ENCODE measurements at places on chromosomes 11 and 22.
A peak's percentile ranks its signal among the peaks of the same experiment; 100 is the strongest.

GRCh38 chr11:77036398-77036797 lies 2.2 kb downstream of the B3GNT6 start:
- DNase-seq = no peak

GRCh38 chr22:27748751-27749191 lies 52.8 kb downstream of the MN1 start:
- DNase-seq = no peak

DNA sequence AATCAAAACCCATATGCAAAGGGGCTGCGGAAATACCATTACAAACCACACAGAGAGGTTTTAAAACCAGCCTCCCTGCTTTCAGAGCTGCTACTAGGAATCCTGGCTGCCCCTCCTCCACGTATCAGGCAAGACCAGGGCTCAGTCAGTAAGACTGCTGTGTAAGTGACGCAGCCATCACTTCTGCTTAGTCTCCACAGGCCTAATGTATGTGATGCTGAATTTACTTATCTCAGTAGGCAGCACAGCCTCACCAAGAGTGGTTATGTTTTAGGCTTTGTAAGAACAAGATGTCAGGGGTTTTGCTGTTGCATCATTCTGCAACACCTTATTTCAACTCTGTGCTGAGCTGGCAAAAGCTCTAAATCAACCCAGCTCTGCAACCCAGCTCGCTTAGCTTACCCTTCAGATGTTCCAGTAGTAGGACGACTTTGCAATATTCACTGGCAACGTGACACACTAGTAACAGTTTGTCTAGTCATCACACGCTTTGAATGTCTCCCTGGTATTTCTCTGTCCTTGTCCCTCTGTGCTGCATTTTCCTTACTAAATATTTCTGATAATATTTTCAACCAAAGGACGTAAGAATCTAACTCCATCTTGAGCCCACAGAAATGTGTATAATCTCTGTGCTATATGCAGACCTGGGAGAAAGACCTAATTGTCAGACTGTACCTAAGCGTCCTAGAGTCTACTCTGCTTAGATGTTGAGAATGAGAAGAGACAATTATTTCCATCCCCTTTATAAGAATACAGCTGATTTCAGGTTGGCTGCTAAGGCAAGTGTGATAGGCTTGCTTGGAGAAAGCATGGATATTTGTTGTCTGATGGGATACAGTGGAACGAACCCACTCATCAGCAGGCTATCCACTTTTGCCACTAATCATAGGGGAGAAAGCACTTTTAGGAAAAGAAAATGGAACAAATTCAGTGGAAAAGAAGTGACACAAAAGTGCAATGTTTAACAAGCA lies 72.2 kb downstream of the LARGE2 start:
- DNase-seq = no peak

DNA sequence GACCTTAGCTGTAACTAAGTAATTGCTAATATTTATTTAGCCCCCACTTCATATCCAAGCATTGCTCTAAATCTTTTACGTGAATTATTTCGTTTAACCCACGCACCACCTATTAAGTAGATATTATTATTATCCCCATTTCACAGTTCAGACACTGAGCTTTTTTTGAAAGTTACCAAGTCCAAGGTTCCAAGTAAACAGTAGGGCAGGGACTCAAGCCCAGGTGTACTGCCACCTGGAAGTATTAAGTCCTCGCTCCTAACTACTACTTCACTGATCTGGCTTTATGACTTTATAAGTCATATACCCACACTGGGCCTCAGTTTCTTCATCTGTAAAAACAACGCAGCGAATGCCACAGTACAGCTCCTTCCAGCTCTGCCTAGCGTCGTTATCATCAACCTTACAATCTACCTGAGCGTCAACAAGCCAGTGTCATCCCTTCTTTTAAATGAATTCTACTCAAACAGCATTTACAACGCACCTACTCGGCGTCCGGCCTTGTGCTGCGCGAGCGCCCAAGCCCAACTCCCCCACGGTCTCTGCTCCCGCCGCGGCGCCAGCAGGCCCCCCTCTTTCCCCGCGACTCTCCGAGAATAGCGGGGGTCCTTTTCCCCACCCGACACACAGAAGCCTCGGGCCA lies 624 bp downstream of the TMEM41B start:
- DNase-seq = no peak

GRCh38 chr11:31617246-31617645 lies 107.7 kb downstream of the ELP4 start:
- DNase-seq = no peak

DNA sequence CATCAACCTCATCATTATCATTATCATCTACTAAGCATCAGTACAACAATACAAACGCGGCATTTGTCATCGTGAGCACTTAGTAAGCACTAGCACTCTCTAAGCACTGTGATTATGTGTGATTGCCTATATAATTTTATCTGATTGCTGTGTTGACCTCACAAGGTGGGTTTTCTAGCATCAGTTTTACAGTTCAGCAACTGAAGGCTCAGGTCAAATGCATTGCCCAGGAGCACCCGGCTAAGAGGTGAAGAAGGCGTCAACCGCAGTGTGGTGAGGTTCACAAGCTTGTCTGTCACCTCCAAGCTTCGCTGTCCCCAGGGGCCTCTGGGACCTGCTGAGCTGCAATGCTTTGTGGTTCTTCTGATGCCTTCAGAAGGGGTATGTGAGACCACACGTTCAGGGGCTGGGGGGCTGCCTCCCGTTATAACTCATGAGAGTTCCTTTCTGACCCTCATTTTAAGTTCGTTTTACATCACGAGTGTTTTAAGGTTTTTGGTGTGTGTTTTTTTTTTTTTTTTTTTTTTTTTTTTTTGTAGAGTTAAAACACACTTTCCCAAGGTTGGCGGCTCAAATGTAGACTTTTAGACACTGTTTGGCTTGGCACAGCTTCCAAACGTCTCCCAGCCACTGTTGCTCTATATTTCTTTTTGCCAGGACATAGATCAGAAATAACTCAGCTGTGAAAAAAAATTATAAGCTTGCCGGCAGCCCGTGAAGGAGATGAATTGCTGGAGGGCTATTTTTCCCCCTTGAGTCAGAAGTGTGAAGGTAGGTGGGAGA lies 33.8 kb upstream of the SCUBE1 start:
- no peak for DNase-seq

- peak; percentile 76 for DNase-seq
These were observed 107.9 kb upstream of the BMAL1 start for GRCh38 chr11:13169709-13170108.

DNA sequence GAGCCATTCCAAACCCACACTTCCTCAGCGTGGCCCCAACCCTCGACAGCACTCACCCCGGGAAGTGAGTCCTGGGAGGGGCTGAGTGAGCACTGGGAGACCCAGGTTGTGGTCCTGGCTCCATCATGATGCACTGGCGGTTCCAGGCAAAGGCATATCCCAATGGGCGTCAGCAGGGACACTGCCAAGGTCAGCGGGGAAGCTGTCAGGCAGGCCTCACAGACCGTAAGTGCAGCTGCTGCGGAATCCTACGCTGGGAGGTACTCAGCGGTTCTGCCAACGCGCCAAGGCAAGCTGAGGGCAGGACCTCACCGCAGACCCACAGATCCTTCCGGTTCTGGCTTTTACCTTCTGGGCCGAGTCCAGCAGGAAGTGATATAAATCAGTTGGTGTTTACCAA lies 1.4 kb upstream of the GAL3ST1 start:
- DNase-seq = no peak

- peak; percentile 24 for DNase-seq
These were observed 270.5 kb upstream of the SORL1-AS1 start for GRCh38 chr11:121723246-121723741.

GRCh38 chr22:42682113-42682851 lies 33.1 kb upstream of the CYB5R3 start:
- no peak for DNase-seq

- DNase-seq = no peak
These were observed 1461.9 kb downstream of the TBC1D22A start for GRCh38 chr22:48224332-48224731.

DNA sequence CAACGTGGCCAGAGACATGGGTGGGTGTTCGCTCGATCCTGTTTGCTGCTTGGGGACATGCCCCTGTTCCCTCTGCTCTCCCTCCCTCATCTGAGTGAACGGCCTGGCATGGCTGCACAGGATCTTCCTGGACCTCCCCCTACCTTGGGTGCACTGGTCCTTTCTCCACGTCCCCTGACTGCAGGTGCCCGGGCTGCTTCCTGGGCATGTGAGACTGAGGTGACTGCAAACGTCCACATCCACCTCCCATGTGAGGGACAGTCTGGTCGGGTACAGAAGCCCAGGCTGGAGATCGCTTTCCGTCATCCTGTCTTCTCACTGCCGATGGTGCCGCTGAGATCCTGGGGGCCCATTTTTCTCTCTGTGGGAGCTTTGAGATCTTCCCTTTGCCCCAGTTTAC lies 11.8 kb downstream of the SULT4A1 start:
- DNase-seq = no peak

GRCh38 chr11:11608783-11609232 lies 13.0 kb downstream of the GALNT18 start:
- no peak for DNase-seq

DNA sequence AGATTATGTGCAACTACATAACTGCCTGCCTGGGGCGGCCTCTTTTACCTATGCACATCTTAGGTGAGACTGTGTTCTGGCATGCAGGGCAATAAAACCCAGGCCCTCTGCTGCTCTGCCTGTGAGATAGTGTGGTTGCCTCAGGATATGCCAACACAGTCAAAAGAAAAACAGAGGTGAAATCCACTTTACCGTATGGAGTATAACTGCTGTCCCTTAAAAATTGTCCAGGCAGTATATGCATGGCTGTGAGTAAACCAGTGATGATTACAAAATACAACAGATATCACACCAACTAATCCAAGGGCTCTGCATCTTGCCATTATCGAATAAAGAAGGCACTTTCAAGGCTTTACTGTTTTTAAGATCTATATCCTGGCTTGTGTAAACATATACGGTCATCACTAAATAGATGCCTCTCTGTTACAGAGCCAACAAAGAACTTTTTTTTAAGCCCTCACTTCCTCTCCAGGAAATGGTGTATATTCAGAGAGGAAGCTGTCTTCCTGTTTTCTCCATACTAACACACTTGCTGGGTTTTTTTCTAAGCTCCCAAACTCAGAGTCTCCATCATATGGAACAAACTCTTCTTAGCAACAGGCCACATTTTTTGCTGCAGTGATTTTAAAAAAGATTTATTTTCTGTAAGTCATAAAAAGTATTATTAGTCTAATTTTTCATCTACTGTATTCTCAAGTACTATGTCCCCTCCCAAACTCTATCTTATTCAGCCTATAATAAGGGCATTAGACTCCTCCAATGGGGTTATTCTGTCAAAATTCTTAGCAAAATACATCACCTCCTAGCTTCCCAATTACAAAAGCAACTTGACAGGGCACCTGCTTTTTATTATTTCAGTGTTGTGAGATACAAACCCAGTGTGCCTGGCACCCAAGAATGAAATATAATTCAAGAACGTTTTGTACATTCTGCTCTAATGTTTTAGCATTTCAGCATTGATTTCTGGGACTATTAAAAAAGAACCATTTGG lies 135.2 kb downstream of the MAML2 start:
- no peak for DNase-seq

DNA sequence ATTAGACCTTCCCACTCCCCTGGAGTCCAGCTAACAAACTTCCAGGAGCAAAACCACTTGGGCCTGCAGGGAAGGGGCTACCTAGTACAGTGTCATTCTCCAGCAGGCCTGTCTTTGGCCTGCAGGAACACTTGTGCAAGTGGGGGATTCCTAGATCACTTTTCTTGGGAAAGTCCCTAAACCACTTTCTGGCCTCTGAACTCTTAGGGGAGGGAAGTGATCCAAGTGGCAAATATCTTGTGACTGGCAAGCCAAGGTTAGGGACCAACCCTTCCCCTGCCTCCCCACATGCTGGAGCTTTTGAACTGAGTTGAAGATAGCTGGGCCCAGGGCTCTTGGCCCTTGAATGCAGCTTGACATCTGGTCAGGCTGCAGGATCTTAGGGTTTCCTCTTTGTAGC lies 17.2 kb downstream of the PPFIBP2 start:
- no peak for DNase-seq

- no peak for DNase-seq
These were observed 51.4 kb downstream of the PKNOX2 start for GRCh38 chr11:125215976-125216375.

DNA sequence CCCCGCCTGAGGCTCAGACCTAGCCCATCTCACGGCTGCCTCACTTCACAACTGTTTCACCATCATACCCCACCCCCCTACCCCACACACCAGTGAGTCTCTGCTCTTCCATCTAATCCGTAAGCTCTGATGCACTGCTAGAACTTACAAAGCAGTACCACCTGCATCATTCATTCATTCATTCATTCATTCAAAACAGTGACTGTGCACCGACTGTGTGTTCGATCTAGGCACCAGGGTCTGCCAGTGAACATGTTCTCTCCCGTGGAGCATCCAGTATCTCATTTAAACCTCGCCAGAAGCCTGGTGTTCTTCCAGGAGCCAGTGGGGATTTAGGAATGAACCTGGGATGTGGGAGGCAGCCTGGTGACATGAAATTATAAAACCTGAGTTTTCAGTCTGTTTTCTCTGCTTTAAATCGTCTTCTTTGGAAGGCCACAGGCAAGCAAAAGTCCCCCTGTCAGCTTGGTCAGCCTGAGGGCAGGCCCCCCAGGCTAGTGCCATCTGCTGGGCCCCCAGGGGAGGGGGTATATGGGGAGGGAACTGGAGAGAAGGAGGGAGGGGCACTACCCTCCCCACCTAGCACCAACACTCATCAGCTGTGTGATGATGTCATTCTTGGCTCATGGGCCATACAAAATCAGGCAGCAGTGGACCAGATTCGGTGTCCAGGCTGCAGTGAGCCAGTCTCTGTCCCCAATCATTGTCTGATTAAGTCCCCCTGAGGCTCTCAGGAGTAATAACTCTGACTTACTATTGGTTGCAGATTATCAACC lies 18.4 kb downstream of the TMPRSS6 start:
- no peak for DNase-seq

GRCh38 chr11:65532388-65533064 lies 7.6 kb downstream of the SCYL1 start:
- no peak for DNase-seq

GRCh38 chr11:60952742-60953170 lies 780 bp upstream of the SLC15A3 start:
- no peak for DNase-seq

- no peak for DNase-seq
These were observed 14.4 kb downstream of the ETS1 start for GRCh38 chr11:128572965-128573364.

GRCh38 chr11:32450372-32450771 lies 15.0 kb upstream of the WT1 start:
- no peak for DNase-seq

GRCh38 chr22:16834971-16835370 lies 9.8 kb upstream of the XKR3 start:
- no peak for DNase-seq

DNA sequence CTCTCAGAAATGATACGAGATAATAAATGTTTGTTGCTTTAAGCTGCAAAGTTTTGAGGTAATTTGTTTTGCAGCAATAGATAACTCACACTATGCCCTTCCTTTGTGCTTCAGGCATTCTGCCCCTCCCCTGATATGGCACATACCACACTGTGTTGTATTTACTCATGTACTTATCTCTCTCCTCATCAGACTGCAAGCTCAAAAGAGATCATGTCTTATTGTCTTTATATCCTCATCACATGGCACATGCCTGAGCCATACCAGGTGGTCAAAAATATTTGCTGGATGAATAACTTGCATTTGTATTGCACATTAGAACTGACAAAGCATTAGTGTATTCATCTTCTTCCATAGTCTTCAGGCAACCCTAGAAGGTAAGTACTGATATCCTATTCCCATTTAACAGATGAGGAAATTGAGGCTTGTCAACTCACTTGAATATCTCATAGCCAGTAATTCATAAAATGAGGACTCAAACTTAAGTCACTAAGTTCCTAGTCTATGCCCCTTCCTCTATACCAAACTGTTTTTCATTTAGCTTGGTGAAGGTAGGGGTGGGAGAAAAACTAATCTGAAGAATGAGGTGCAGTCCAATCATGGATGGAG lies 83.9 kb upstream of the EED start:
- no peak for DNase-seq

Data from smooth muscle cell of the brain vasculature (primary cell).